Breast epithelium (tissue), 4 donors: ENCODE measurements at places on chromosomes 5 and 9. TPM values are rescaled to one million over a fixed set of nuclear protein-coding genes. Genes with fewer than 3 reads are reported as not detected.

The RETREG1 gene
- total RNA-seq = 37.7 TPM

The SLC34A3 gene
- total RNA-seq = not detected

The NMUR2 gene
- total RNA-seq = 0.33 TPM

The PCDHGB6 gene
- total RNA-seq = 12.8 TPM

DNA sequence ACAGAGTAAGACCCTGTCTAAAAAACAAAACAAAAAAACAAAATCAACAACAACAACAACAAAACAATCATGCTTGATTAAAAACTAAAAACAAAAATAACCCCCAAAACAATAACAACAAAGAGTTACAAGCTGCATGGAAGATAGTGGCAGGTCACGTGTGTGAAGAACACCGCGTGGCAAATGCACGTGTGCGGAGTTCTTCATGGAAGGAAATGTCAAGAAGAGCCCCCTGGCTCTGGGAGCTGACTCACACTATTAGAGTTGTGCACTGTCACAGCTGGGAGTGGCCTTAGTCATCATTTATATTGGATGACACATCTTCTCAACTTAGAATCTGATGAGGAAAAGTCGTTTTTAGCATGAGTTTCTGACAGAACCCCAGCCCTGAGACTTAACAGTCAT lies 110.5 kb downstream of the JMY start:
- no peak overlapping the region for H3K4me3 ChIP-seq
- no peak for DNase-seq
- H3K27me3 ChIP-seq = no peaks in the 10 kb centered on the region
- no peak overlapping the region for H3K27ac ChIP-seq

DNA sequence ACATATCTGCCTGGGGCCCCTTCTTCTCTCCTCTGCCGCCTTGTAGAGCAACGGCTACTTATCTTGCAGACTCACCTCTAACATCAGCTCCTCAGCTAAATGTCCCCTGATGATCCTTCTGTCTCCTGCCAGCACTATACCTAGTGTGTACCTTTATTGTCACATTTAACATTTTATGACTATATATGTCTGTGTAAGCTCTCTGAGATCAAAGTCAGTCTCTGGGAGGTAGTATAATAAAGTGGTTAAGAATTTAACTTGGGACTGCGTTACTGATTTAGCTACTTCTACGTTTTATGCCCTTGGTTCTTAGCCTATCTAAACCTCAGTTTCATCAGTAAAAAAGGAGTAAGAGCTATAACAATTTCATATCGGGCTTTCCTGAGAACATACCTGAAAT lies 2.2 kb downstream of the TMED7 start:
- H3K4me3 ChIP-seq = no peak overlapping the region
- DNase-seq = no peak
- H3K36me3 ChIP-seq = no peaks in the 10 kb centered on the region
- H3K4me1 ChIP-seq = no peaks in the 10 kb centered on the region
- no peak overlapping the region for H3K27ac ChIP-seq

GRCh38 chr5:51895834-51896233 lies 512.6 kb downstream of the ISL1 start:
- no peaks in the 10 kb centered on the region for H3K4me1 ChIP-seq
- no peak overlapping the region for H3K27ac ChIP-seq
- no peaks in the 10 kb centered on the region for H3K36me3 ChIP-seq
- H3K4me3 ChIP-seq = no peak overlapping the region

- no peaks in the 10 kb centered on the region for H3K27me3 ChIP-seq
- no peaks in the 10 kb centered on the region for H3K4me1 ChIP-seq
- DNase-seq = no peak
- no peaks in the 10 kb centered on the region for H3K36me3 ChIP-seq
- H3K4me3 ChIP-seq = no peak overlapping the region
These were observed 98.7 kb upstream of the IFNE start for GRCh38 chr9:21580636-21581378.
